ENCODE measurements at places on chromosomes 16 and 17.

GRCh38 chr16:88408561-88409142 lies 25.9 kb downstream of the ZNF469 start:
- no peak for DNase-seq

DNA sequence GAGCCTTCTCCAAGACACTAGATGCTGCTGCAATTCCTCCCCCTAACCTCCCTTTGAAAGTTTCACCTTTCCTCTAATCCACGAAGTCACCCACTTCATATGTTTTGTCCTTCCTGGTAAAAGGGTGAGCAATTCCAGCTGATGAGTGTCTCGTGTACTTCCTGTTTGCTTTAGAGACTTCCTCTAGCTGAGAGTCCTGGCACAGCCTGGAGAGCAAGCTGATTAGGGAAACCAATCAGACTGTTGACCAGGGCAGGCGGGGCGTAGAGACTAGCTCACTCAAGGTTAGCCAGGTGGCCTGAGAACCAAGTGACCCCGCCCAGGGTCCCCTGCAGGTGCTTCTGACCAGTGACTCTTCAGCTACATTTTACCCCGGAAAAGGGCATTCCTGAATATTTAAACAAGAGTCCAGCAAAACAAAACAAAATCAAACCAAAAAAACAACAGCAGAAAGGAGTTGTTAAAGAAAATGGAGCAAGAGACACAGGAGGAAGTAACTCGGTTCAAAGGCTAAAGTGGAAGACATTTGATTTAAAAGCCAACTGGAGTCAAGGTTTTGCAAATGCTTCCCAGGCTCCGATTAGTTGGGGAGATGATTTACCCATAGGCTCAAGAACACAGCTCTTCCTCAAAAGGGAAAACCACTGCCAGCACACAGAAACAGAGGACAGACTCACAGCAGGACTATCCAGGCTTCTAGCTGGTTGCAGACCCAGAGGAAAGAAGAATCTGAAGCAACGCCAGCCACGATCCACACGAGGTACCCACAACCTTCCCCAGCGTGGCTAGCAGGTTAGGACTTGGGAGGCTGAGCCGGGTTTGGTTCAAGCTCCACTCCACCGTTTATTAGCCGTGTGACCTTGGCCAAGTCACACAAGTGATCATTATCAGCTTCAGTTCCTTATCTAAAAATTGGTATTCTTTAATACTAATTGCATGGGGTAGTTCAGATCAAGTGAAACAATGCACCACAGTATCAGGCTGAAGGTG lies 13.4 kb downstream of the HSPB9 start:
- DNase-seq: no peak

GRCh38 chr17:75049706-75050105 lies 2.7 kb downstream of the KCTD2 start:
- DNase-seq: no peak

DNA sequence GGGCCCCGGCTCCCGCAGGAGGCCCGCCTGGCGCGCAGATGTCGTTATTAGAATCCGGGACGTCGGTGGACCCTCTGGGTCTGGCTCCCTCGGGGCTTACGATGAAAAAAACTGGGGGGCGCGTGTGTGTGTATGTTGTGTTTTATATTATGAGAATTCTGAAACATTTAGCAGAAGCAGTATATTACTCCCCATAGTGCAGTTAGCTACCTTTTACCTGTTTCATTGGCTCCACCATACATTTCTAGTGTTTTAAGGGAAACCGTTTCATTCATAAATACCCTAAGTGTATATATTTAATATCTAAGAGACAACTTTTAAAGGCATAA lies 486 bp upstream of the DNAJA2 start:
- no peak for DNase-seq

DNA sequence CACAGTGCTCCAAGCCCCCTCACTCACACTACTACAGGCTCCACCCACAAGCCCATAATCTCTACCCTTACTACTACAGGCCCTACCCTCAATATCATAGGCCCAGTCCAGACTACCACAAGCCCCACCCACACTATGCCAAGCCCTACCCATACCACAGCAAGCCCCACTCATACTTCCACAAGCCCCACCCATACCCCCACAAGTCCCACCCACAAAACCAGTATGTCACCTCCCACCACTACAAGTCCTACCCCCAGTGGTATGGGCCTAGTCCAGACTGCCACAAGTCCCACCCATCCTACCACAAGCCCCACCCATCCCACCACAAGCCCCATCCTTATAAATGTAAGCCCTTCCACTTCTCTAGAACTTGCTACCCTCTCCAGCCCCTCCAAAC lies 13.8 kb downstream of the RIPOR1 start:
- DNase-seq: no peak

DNA sequence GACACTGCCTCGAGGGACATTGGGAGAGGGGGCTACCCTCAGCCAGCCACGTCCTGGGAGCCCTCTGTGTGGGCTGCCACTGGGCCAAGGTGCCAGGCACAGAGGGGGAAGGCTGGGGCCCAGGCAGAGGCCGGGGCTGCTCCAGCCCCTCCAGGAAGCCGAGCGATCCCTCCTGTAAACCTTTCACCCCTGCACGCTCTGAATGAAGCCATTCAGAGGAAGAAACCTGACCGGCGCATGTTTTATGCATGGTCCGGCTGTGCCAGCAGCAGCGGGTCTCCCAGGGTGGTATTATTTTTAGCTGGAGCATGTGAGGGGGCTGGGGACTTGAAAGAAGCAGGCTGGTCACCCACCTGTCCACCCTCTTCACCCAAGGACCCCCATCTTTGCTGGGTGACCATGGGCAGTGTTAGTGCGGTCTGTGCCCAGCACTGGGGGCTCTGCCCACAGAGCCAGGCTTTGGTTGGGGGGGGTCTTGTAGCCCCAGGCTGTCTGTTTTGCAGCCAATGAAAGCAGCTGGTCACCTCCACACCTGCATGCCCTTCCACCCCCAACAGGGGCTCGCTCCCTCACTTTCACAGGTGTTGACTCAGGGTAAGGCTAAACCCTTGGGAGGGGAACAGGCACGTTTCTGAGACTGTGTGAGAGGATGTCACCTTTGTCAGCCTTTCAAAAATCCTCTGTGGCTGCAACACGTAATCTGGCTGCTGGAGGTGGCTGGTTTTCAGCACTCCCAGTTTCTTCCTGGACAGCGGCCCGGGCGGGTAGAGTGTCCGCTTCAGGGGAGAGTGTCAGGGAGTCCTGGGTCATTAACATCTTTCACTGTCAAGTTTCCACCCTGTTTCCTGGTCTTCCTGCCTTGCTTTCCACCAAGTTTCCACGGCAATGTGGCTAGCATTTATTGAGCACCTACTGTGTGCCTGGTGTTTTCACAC lies 77.1 kb upstream of the BRD7 start:
- no peak for DNase-seq

- DNase-seq: peak; percentile 67
Measured at GRCh38 chr16:58511933-58512815, 3.1 kb upstream of the SETD6 start.

DNA sequence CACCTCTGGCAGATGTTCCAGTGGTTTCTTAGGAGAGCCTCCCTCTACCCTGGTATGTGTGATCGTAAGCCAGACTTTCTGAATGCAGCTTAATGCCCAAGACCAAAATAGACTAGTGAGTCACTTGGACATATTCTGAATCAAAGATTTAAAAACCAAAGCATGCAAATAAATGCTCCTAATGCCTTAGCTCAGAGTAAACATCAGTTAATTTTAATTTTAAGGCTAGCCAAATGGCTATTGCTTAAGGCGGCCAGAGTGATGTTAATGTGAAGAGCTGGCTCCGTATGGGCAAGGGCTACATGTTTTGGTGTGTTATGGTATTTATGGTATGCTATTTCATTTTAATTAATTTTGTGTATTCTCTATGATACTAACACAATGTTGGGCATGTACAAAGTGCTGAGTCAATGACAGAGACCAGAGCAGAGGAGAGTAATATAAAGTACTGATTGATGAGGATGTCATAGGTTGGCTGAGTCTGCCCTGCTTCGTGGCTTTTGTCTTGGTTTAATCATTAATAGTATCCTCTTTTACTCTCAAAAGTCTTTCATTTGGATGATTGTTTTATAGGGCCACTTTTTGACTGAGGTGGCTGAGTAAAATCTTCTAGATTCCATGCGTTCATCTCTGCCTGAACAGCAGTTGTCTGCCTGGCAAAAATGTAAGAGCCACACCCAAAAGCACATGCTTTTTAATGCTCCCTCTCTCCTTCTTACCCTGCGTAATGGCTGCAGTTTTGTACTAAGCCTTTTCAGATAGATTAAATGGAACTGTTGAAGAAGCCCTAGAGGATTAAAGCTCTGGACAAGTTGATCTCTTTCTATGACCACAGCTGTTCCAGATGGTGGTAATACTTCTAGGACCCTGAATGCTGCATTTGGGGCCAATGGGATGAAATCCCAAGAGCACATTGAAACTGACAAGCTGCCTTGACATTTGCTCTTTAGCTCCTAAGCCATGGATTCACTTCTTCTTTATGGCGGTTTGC lies 59.6 kb downstream of the MAP2K6 start:
- no peak for DNase-seq

DNA sequence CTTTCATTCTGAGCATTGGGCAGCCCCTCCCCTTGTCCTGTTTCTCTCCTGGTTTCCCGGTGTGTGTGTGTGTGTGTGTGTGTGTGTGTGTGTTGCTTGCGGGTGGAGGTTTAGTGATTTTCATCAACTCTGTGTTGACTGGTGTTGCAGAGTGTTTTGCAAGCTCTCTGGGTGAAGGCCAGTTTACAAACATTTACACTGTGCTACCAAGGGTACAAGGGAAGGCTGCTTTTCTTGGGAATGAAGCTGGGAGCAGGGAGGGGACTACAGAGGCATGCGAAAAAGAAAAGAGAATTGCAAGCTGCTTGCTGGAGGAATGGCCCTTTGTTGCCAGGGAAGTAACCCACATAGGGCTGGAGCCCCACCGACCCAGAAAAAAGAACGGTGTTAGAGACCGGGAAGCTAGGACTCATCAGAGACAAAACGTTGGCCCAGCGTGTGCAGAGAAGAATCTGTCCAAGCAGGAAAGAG lies 29.6 kb downstream of the HS3ST3B1 start:
- DNase-seq: no peak

- DNase-seq: no peak
Measured at GRCh38 chr17:31559584-31560501, 168.4 kb downstream of the RAB11FIP4 start.

DNA sequence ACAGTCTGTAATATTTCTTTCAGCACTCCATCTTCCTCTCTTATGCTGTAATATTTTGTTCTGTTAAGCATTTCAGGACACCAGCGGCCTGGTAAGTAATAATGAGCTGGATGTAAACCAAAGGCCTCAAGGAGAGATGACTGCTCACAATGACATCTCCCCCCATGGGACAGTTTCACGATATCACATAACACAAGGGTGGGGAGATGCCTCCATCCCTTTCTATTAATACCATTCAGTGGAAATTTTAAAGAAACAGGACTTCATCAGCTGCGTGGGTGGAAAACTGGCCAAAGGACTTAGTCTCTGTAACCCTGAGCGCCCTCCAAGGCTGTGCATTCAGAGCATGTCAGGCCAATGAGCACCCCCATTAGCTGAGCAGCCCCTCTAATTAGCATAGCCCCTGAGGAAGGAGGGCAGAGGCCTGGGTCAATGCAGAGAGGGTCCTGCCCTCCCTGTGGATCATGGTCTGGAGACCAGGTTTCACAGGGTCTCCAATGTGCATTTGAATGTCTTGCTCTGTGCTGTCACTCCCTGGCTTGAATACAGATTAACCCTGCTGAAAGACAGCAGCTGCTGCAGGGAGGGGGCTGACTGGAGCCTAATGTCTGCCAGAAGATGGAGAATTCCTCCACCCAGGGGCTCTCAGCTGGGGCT lies 156.4 kb downstream of the HS3ST2 start:
- DNase-seq: no peak

GRCh38 chr17:27628376-27628775 lies 2.6 kb upstream of the LGALS9 start:
- DNase-seq: no peak

- DNase-seq: no peak
Measured at GRCh38 chr16:496097-496886, 31.2 kb upstream of the CAPN15 start.

GRCh38 chr16:16042076-16042475 lies 92.7 kb downstream of the ABCC1 start:
- no peak for DNase-seq

DNA sequence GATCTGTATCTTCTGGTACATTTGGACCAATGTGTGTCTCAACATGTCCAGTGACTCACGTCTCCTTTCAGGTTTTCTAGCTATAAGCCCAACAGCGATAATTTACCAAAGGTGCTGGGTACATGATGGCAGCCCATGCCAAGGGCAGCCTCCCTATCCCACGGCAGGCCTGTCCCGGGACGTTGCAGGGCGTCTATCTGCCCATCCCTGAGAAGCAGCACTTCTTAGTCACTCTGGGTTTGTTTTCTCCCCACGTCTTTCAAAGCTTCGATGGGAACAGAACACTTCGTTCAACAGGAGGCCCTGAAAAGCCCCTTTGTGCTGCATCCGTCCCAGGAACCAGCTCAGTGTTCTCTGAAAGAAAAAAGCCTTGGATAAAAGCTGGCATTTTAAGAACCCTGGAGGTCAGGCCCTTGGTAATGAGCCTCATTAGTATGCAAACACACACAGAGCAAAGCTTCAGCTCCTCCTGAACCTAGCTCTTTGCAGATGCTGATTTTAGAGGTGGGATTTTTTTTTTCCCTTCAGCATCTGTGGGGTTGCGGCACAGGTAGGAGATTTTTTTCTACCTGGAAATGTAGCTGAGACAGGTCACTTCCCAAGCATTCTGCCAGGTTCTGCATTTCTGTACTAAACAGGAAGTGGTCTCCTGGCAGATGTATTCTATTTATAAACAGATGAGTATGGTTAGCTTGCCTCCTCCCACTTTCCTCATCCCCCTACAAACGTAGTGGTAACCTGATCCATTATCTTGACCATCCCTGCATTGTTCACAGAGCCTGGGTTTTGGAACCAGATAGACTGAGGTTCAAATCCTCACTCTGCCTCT lies 17.5 kb upstream of the MT4 start:
- no peak for DNase-seq

- DNase-seq: no peak
Measured at GRCh38 chr16:46709469-46710005, 20.1 kb downstream of the ORC6 start.

- DNase-seq: no peak
Measured at GRCh38 chr17:62627219-62627903, at the start of gene MRC2. MRC2 (plus strand) TSS chr17:62627670; CDS start chr17:62627803, 133 bp downstream.

GRCh38 chr16:12286964-12287363 lies 310.4 kb downstream of the SNX29 start:
- no peak for DNase-seq

- no peak for DNase-seq
Measured at GRCh38 chr17:81471818-81472456, 40.7 kb downstream of the ACTG1 start.

GRCh38 chr16:83143788-83144187 lies 517.0 kb downstream of the CDH13 start:
- DNase-seq: no peak
